ENCODE measurements at places on chromosomes 5 and 9.

- DNase-seq: no peak
Observed at GRCh38 chr9:1759009-1759408, 256.1 kb upstream of the SMARCA2 start.

- DNase-seq: no peak
Observed at GRCh38 chr5:113598150-113598549, 84.7 kb downstream of the YTHDC2 start.

DNA sequence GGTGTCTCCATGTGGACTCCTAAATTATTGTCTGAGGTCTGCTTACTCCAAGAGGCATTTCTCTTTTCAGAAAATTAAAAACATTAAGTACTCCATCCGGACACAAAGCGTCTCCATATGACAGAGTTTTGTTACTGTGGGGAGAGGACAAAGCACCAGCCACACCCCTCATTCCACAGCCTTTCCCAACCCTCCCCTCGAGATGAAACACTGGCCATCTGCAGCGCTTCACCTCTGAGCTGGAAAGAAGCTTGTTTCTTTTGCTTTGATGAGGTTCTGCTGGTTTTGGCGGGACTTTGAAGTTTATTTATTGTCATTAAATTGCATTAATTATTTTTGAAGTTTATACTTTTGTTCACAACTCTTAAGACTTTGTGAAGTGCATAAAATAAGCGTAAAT is 27.6 kb upstream of the NKD2 start:
- DNase-seq: no peak

- no peak for DNase-seq
Observed at GRCh38 chr9:13648676-13649075, 369.2 kb upstream of the MPDZ start.

DNA sequence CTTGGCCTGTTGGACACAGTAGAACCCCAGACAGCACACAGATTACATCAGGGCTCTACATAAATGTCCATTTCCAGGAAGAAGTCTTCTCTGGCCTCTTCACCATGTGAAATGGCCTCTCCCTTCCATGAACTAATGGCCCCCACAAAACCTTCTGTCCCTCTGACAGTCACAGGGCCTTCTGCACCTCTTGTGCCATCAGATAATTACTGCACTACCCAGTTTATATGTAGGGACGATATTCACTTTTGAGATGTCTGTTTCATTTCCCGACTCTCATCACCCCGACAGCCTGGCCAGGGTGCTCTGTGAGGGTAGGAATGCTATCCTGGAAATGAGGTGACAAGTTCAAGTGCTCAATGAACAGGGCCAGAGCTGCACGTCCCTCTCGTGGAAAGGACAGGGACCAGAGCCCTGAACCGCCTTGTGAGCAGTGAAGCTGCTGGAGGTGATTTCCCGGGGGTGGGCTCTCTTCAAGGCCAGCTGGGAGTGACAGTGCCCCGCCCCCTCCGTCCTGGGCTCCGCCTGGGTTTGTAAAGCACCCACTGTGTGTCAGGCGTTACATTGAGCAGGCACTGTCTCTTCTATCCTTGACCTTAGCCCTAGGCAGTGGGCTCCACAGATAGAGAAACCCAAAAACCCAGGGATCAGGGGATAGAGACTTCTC is 3.0 kb upstream of the FAM78A start:
- no peak for DNase-seq

DNA sequence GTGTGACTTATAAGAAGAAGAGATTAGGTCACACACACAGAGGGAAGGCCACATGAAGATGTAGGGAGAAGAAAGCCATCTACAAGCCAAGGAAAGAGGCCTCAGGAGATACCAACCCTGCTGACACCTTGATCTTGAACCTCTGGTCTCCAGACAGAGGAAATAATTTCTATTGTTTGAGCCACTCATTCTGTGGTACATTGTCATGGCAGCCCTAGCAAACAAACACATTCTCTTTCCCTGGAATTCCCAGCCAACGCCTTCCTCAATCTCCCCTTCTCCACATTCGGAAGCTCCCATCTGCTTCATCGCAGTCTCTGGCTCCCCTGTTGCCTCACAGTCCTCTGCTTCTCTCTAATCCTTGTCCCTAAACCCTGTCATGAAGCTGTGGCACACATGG is 16.7 kb downstream of the PTGS1 start:
- DNase-seq: no peak

- DNase-seq: peak; percentile 46
Observed at GRCh38 chr9:94085062-94085639, 887 bp downstream of the PTPDC1 start.

DNA sequence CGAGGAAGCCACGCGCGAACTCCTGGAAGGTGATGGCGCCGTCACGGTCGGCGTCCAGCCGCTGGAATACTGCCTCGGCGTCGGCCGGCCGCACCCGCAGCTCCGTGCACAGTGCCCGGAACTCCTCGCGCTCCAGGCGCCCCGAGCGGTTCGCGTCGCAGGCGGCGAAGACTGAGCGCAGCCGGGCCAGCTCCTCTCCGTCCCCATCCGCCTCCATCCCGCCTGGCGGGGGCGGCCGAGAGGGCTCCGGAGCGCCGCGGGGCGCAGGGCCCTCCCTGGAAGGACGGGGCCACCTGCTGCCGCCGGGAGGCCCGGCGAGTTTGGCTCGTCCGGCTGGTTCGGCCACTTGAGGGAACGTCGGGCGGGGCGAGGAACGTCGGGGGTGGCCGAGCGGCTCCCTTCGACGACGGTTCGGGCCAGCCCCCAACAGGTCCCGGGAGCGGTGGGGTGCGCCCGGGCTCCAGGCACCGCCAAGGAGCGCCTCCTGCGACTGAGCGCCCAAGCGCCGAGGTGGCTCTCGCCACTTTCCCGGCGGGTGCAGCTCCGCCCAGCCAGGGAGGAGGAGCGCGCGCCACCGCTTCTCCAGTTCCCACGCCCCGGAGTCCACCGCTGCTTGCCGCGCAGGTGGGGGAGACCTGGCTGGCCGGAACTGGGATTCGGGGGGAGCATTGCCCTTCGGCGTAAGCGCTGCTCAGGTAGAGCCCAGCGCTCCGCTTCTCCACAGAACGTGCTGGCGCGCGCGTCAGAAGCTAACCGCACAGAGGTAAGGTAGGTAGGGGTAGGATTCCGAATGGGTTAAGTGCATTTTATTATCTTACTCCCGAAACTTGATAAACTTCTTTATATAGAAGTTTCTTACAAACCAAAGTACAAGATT is at the start of gene RASEF:
Gene RASEF (minus strand): TSS at position 492 of the 877 bp plus-strand sequence. CDS start 275 bp downstream, at position 217.
- DNase-seq: peak; percentile 53

DNA sequence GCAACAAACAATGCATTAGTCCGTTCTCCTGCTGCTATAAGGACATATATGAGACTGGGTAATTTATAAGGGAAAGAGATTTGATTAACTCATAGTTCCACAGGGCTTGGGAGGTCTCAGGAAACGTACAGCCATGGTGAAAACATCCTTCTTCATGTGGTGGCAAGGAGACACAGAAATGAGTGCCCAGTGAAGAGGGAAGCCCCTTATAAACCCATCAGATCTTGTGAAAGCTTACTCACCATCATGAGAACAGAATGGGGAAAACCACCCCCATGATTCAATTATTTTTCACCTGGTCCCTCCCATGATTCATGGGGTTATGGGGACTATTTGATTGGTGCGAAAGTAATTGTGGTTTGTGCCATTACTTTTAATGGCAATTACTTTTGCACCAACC is 655.8 kb upstream of the SEMA6A start:
- DNase-seq: no peak

DNA sequence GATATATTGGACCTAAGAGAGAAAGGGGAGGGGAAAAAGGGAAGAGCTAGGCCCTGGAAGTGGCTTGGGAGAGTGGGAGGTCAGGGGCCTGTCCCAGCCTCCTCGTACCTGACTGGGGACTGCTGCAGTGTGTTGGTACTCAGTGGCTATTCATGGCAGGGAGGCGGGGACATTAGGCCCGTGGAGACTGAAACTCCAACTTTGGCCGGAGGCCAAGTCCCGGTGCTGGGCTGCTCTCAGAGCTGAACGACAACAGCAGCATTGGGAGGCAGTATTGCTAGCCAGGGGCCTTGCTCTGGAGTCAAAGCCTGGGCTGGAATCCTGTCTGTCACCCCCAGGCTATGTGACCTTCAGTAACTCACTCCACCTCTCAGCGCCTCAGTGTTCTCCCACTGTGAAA is 37.8 kb downstream of the NEURL1B start:
- DNase-seq: no peak

GRCh38 chr5:103247118-103247517 is 11.4 kb upstream of the MACIR start:
- DNase-seq: no peak

DNA sequence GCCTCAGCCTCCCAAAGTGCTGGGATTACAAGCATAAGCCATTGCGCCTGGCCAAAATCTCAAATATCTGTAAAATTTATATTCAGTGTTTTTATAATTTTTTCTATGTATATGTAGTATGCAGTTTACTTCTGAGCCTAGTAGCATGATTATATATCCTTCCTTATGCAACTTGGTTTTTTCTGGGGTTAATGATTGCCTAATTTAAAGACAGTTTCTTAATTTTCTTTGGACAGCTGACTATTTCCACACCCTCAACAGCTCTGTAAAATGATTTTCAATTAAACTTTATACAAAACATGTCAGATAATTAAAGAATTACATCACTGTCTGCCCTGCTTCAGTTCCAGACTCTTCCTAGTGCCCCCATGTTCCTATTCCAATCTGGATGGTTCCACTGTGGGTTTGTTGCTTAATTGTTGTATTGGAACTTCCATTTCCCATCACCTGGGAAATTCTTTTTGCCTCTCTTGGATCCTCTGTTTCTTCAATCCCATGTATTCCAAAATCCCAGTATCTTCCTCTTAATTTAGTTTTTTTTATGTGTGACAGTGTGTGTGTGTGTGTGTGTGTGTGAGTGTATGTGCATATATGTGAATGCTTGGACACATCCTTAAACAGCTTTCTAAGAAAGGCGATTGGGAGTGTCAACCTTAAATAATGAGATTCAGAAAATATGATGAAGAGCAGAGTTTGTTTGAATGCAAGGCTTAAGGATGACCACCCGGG is 53.2 kb downstream of the C5orf22 start:
- no peak for DNase-seq

DNA sequence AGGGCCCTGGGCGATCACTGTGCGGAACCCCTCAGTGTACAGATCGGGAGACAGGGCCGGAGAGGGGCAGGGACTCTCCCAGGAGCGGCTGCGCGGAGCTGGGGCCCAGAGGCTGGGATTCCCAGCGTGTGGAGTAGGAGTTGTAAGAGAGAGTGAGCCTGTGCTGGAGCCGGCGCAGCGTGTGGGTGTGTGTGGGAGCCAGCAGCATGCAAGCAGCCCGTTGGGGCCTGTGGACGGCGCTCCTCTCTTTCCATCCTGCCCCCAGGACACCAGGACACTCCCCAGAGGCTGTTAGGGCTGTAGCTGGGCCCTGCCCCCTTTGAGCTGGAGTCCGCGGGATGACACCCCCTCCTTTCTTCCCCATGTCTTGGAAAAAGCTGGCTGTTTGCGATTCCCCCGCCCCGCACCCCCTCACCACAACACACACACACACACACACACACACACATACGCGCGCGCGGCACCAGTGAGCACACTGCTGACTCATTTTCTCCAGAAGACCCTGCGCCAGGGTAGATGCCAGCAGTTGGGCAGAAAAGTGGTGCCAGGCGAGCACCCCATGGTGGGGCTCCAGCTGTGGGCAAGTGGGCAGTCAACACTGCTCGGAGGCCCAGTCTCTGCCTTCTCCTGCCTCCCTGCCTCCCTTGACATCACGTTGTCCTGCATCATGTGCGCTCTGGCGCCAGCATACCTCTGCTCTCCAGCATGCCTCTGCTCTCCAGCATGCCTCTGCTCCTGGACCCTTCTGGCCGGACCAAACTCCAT is 1.5 kb downstream of the COL27A1 start:
- DNase-seq: peak; percentile 90

DNA sequence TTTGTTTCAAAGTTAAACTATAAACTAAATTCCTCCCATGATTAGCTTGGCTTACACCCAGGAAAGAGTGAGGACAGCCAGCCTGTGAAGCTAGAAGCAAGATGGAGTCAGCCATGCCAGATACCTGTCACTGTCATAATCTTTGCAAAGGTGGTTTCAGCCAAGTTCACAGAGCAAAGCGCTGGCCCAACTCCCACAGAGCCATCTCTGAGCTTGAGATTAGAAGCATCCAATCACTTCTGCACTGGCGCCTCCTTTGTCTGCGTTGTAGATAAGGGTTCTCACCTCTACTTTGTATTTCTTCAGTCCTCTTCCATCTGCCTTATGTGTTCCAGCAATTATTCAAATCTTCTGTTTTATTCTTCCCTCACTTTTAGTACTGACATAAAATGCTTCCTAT is 119.4 kb upstream of the ACO1 start:
- DNase-seq: no peak

- DNase-seq: no peak
Observed at GRCh38 chr5:119410448-119411159, 41.7 kb upstream of the HSD17B4 start.

DNA sequence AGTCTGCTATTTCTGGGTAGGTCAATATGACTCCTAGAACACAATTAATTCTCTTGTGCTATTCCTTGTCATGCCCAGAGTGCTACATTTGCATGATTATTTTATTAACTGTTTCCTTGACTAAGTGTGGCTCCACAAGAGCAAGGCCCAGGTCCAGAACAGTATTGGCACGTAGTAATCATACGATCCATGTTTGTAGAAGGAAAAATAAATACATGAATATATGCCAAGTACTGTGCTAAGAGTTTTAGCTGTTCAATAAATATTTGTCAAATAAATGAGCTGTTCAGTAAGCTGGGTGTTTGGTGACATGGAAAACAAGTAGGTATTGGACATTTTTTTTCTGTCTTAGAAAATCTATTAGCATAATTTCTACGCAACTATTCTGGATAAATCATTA is 995.9 kb downstream of the MAT2B start:
- DNase-seq: no peak

GRCh38 chr5:43693411-43693810 is 90.4 kb downstream of the NNT start:
- DNase-seq: no peak

DNA sequence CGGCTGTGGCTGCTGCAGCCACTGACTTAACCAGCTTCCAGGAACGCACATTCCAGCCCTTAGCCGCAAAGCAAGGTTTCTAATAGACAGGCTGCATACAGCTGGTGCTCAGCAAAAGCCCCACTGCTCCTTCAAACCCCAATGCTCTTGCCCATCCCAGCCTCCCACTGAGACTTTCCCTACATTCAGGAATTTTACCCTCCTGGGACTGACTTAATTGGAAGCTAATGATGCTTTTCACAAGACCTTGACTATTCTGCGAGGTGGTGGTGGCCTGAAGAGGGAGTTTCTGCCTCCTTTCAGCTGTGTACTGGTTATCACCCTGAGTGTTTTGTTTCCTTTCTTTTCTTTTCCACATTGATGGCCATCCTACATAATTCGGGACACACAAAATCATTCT is 164.9 kb upstream of the IRX1 start:
- DNase-seq: no peak

- DNase-seq: no peak
Observed at GRCh38 chr5:77513321-77513720, 21.2 kb upstream of the WDR41 start.

GRCh38 chr9:37511016-37512010 is 25.6 kb downstream of the POLR1E start:
- no peak for DNase-seq

- DNase-seq: no peak
Observed at GRCh38 chr5:146388386-146388785, 49.7 kb downstream of the POU4F3 start.

- no peak for DNase-seq
Observed at GRCh38 chr5:34005681-34006080, 2.2 kb downstream of the AMACR start.

Data from mesenchymal stem cell (in vitro differentiated cells and primary cell).